Epithelial cell of prostate (primary cell): ENCODE measurements at places on chromosomes 6 and 20.

- no peak for DNase-seq
Measured at GRCh38 chr6:88650979-88651378, 312.4 kb downstream of the RNGTT start.

GRCh38 chr20:25289886-25290597, 42.2 kb downstream of the PYGB start:
- DNase-seq: no peak

DNA sequence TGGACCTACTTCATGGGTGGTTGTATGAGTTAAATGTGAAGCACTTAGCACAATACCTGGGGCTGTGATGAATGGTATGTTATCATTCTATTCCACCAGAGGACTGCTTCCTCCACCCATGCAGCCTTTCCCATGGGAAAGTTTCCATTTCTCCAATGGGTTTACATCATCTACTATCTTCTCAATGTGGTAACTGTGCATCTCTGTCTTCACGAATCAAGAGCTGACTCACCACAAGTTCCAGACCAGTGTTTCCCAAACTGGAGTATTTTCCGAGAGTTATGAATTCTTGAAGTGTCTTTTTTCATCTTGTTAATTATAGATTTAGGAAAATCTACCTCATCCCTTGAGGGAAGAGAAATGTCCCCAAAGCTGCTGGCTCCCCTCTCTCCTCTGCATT, 182.8 kb downstream of the UNC5CL start:
- DNase-seq: no peak

DNA sequence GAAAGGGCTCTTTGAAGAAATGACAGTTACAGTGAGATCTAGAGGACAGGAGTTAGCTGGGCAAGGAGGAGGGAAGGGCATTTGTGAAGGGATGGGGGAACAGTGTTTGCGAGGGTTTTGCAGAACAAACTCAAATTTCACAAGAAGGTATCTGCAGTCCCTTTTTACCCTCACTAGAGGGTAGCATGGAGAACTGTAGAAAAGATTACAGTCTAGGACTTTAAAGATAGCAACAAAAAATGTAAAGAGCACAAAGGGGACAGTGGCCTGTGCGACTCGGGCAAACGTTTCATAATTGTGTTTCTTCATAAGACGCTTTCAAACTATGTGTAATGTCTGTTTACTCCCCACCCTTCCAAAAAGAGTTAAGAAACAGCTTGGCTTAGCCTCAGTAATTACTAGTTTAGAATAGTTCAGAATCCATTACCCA, 21.2 kb upstream of the ASXL1 start:
- DNase-seq: no peak

GRCh38 chr6:168340819-168341218, 21.2 kb upstream of the DACT2 start:
- no peak for DNase-seq

- DNase-seq: no peak
Measured at GRCh38 chr20:60240415-60240814, 282.2 kb downstream of the CDH26 start.

GRCh38 chr6:16752206-16752866, 8.9 kb downstream of the ATXN1 start:
- DNase-seq: no peak

- no peak for DNase-seq
Measured at GRCh38 chr20:46774236-46774635, 64.8 kb downstream of the SLC2A10 start.

- DNase-seq: no peak
Measured at GRCh38 chr6:54198134-54198533, 86.9 kb downstream of the MLIP start.

GRCh38 chr6:10800810-10801209, 37.5 kb downstream of the MAK start:
- peak; percentile 29 for DNase-seq

- DNase-seq: no peak
Measured at GRCh38 chr6:2990248-2990931, 9.3 kb upstream of the NQO2 start.

DNA sequence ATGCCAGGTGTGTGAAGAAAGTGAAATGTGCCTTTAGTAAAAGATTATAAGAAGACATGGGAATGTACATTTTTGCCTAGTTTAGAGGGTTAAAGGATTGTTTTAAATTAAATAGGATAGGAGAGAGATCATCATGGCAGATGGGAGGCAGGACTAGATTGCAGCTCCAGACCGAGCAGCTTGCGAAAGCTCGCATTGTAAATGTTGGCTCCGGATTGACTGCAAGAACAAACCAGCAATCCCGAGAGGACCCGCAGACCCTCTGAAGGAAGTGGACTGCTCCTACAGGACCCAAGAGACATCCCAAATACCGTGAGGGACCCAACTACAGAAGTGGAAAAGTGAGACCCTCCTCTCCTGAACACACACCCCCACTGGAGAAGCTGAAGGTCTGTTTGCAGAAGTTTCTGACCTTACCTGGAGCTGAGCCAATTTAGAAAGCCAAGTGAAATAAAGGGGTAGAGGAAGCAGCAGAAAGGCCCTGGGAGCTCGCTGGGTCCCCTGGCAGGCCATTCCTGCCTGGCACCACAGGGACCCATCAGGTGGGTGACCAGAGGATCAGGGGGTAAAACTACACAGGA, 30.0 kb upstream of the TPD52L1 start:
- no peak for DNase-seq

- no peak for DNase-seq
Measured at GRCh38 chr6:38239719-38240451, 399.8 kb downstream of the BTBD9 start.

- no peak for DNase-seq
Measured at GRCh38 chr20:56259948-56260347, 11.4 kb downstream of the MC3R start.

DNA sequence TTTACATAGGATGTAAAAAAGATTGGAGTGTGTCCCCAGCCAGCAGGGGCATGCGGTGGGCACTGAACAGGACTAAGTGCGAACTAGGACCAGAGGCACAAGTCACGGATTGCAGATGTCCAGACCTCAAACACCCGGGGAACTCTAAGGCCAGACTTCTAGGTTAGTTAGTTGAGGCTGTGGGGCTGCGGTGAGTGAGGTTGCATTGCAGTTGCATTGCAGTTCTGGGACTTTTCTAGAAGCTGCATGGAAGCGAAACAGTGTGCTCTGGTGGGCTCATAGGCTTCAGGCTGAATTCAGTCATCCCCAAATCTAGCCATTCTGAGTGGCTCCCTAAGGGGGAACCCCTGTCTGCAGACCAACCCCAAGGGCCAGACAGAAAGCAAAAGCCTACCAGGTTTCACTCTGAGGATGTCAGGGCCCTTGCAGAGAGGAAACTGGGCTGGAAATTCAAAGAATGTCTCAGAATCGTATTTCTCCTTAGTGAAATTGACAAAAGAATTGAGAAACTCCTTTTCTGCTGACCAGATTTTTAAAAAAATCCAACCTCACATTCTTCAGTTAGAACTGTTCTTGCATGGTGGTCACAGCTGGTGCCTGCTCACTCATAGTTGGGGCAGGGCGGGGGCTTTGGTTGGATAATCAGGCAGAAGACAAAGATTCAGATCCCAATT, 182.8 kb downstream of the ZDHHC14 start:
- DNase-seq: no peak

DNA sequence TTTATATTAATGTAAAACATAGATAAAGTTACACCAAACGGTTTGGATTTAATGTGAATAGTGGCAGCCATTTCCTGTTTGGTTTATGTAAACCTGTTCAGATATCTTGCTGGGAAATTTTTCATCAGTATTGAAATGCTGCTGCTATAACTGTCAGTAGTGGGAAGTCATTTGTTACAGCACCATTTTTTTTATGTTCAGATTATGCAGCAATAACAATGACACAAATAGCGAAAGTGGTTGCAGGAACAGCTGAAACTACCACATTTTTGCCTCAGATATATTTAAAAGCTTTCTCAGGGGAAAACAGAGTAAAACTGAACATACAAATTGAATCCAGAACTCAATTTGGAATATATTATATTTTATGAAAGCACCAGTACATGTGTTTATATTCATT, 128.8 kb upstream of the SIM1 start:
- no peak for DNase-seq

DNA sequence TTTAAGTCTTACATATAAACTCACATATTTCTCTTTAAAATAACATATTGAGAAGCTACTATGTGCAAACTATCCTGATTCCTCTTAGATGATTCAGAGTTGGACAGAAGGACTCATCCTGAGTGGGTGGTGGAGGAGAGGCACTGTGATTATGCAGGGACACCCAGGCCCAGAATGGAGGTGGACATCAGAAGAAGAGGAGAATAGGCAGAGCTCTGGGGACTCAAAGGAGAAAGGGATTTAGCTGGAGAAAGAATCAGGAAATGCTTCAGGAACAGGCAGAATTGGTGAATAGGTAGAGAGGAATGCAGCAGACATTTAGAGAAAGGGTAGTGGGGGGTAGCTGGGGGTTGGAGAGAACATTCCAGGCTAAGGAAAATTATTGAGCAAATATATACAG, 17.4 kb downstream of the RCAN2 start:
- no peak for DNase-seq

- no peak for DNase-seq
Measured at GRCh38 chr6:52241819-52242218, 2.5 kb downstream of the IL17F start.

GRCh38 chr6:117262799-117263198, 2.6 kb upstream of the VGLL2 start:
- DNase-seq: no peak

DNA sequence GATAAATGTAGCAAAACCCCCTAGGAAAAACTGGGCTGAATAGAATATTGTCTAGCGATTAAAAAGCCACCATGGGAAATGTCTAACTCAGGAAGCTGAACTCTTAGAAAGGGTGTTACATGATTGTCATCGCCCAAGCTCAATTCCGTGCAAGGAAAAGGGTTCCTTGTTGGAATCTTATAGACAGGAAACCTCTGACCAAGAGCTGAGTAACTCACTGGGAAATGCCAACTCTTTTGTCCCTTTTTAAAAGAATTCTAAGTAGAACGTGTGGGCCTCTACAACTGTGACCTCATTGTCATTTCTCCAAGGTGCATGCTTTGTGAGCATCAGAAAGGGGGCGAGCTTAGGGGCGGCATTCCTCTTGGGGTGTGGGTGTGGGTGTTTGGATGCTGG, 88.1 kb downstream of the SYNJ2 start:
- no peak for DNase-seq

DNA sequence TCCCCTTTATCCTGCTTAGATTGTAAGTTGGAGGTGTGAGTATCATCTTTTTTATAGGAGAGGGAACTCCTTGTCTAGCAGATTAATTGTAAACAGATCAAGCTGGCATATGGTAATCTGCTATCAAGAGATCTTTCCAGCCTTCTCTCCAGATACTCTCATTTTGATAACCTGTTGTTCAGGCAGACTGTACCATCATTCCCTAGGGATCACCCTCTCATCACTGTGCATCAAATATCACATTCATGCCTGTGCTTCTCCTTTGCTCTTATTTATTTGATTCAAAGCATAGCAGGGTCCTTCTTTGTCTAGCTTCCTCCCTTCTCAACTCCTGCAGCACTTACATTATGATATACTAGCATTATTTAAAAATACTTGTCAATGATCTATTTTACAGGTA, 73.8 kb downstream of the LRRC1 start:
- DNase-seq: no peak

DNA sequence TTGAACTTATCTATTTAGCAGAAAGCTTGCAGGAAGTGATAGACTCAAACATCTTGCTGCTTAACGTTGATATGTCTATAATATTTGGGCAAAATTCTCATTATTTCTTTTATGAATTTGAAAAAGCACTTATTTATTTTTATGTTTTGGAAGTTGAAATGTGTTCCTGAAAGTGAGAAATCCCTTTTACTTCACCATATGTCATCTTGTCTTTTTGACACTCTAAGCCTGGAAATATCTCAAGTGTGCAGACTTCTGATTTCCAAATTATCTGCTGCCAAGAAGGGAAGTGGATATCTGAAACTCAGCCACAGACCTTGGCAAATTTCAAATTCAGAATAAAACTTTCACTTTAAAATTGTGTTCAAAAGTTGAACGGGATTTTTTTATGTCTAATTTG, 368.7 kb upstream of the MANEA start:
- no peak for DNase-seq

- no peak for DNase-seq
Measured at GRCh38 chr20:51348876-51349275, 193.6 kb downstream of the NFATC2 start.

DNA sequence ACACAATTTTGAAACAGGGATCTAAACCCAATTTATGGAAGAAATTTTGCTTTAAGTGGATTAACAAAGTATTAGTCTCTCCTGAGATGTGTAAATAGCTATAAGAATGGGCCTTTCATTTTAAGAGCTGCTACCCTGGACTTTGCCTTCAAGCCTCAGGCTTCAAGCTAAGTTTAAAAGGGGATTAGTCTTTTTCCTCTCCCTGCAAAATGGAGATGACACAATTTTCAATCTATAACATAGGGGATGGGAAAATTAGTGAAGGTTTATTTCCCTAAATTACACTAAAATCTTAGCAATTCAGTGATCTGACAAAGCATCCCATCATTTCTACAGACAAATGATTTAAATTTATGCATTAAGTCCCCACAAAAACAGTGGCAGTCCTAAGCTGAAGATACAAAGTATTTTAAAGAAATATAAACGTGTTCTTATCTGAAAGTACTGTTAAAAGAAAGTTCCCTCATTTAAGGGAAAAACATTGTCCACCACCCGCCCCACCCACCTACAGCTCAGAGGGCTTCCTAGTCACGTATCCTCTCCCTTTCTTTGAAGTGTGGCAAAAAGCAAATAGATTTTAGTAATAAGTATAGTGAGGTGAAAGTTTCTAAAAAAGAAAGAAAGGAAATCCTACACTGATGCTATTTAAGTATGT, 14.5 kb downstream of the ARHGAP18 start:
- DNase-seq: no peak

GRCh38 chr20:60762386-60762785, 489.7 kb upstream of the CDH4 start:
- DNase-seq: no peak

GRCh38 chr6:136677344-136677743, 114.9 kb downstream of the MAP3K5 start:
- no peak for DNase-seq
